NCI-H1930 (cell line): ENCODE measurements at places on chromosomes 4 and X.

- DNase-seq: peak; percentile 40
These were observed 230.7 kb upstream of the KCNIP4 start for GRCh38 chr4:22179124-22179874.

DNA sequence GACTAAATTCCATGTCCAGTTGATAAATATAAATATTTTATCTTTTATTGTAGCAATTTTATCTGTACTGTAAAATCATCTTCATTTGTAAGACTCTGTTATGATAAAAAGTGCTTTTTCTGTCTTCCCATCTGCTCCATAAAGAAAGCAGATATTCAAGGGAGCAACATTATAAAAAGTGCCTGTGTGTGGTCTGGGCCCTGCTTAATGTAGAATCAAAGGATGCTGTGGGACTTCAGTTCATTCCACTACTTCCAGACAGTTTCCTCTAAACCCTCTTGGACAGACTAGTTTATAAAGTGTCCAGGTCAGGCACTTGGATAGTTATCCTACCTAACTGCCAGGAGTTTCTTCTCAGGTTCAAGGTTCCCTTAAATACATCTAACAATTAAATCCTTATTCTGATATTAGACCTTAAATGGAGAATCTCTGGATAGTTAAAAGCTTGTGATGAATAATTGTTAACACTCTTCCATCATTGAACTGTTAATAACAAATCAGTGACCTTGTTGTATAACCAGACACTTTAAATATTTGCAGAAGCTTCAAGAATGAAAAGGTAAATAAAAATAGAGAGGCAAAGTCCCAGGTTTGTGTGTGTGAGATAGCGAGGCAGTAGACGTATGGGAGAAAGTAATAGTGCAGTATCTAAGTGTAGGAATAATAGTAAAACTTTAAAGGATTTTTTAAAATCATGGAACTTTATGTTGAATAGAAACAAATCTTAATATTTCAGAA lies 237.5 kb upstream of the CTSO start:
- no peak for DNase-seq

- DNase-seq: peak; percentile 11
These were observed 116.7 kb upstream of the TMEM164 start for GRCh38 chrX:109886122-109886761.

DNA sequence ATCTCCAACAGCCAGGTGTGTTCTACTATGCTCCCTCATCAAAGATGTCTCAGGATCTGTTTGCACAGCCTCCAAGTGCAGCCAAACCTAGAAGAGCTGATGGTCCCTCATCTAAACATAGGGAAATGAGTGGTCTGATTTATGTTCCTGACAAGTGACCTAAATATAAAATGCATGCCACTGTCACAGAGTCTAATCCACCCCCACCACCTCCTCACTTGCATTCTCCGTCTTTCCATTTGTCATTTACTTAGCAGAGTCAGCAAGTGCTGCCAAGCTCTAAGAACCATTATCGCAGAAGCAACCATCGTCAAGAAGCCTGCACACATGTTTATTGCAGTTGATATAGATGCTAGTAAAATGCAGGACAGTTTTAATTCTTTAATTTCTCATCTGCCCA lies 33.1 kb upstream of the VCX3A start:
- DNase-seq: no peak

- no peak for DNase-seq
These were observed 10.3 kb downstream of the GNL3L start for GRCh38 chrX:54540289-54540688.

GRCh38 chrX:86887341-86887740 lies 630.3 kb upstream of the KLHL4 start:
- DNase-seq: peak; percentile 33

GRCh38 chr4:142474398-142475087 lies 371.6 kb downstream of the INPP4B start:
- DNase-seq: no peak

DNA sequence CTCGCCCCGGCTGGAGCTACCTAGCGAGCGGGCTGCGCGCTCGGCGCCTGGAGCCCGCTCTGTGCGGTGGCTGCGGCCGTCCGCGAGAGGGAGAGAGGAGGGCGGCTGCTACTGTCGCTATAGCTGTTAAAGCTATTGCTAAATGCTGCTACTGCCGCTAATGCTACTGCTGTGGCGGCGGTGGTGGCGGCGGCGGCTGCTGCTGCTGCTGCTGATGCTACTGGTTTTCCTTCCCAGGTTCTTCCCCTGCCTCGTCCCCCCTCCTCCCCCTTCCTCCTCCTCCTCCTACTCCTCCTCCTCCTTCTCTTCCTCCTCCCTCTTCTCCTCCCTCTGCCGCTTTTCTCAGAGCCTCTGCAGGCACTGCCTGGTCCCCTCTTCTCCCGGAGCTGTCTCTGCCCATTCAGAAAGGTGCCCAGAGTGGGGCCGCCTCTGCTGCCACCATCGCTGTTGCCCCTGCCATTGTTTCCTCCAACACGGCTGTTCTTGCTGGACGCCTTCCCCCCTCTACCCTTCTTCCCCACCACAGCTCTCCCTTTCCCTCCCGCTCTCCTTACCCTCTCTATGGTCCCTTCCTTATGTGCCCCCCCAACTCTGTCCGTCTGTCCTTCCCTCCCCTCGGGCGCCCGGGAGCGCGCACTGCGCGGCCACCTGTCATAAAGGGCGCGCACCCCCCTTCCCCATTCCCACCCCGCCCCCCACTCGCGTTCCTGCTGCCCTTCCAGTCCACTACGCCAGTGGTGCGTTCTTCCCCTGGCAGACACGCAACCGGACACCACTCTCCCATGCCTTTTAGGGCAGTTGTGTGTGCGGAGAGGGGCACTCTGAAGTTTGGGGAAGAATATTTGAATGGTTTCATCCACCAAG lies at the start of gene NEXMIF:
Gene NEXMIF (minus strand): TSS at position 228 of the 864 bp plus-strand sequence.
- no peak for DNase-seq
